ENCODE measurements at places on chromosomes 11 and 22.

DNA sequence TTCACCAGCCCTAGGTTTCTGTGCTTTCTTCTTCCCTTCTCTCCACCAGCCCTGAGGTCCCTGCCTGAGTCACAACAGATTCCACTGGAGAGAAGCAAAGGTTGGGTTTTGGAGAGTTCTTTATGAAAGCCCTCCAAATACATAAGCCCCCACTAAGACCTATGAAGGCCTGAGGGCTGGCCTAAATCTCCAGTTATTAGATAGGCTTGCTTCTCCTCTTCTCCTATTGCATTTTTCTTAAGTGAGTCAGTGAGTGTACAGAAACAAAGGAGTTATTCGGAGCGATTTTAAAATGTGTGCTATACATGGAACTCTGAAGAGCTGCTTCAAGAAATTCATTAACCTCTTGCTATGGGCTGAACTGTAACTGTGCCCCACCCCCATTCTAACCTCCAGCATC is 1057.3 kb downstream of the OPCML start:
- DNase-seq, result no peak

- DNase-seq, result no peak
These were observed 88.4 kb downstream of the SLC1A2 start for GRCh38 chr11:35330931-35331330.

GRCh38 chr22:36232715-36233401 is 6.5 kb downstream of the APOL2 start:
- no peak for DNase-seq

DNA sequence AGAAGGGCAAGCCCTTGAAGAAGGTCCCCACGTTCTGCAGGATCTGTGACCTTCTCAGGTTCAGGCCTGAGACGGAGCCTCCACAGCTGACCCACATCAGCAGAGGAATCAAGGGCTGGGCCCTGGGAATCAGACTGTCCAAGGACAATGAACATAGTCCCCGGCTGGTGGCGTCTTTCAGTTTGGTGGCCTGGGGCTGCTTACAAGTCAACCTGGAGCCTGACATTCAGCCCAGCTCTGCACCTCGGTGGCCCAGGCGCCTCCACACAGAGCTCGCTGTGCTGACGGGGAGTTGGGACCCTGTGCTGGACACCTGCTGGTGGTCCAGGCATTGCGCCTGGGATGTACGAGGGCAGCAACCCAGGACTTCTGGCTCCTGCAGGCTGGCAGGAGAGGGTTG is 523.5 kb downstream of the TBC1D22A start:
- DNase-seq, result no peak

DNA sequence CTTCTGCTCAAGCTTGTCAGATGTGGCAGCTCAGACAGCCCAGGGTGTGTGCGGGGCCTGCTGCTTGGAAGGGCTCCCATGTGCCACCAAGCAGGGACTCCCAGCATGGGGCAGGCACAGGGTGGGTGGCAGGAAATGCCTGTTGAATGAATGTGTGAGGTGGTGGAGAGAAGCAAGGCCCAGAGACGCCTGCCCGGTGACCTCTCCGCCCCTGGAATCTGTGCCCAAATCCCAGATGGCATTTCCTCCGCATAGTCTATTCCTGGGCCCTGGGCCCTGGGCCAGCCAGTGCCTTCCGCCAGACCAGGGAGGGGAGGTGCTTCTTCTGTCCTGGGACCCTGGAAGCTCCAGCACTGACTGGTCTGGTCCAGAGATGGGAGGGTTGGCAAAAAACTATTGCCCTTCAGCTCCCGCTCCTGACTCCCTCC is 3.7 kb downstream of the CST6 start:
- DNase-seq, result peak; percentile 37

DNA sequence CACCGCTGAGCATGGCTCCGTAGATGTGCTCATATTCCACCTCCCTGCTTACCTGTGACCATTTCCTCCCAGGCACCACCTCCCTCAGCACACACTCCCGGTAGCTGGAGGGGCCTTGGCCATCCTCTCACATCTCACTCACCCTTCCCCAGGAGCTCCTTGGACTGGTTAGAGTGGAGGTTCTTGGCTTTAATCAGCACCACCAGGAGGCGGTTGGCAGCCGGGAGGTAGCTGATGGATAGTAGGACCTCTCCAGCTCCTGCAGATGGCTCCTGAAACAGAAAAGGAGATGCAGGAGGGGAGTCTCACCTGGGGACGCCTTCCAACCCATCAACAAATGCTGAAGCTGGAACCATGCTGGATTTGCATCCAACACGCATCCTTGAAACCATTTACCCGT is 39.9 kb downstream of the SYT13 start:
- DNase-seq, result no peak

DNA sequence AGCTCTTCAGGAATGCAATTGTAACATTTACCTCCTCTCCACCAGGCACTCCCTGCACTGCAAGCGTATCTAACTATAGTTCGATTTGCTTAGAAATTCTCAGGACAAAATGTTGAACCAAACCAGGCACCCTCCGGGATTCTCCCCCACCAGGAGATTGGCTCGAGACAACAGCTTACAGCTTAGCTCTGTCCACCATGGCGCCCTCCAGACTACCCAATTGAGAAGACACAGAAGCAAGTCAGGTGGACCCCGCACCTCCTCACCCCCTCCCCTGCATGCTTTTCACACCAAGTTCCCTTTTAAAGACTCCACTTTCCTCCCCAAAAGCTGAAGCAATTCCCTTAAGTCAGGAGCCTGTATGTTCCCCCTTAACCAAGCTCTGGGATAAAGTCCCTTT is 34.7 kb upstream of the RFPL3 start:
- DNase-seq, result no peak

- DNase-seq, result no peak
These were observed 14.0 kb downstream of the FAM118A start for GRCh38 chr22:45323695-45324094.

DNA sequence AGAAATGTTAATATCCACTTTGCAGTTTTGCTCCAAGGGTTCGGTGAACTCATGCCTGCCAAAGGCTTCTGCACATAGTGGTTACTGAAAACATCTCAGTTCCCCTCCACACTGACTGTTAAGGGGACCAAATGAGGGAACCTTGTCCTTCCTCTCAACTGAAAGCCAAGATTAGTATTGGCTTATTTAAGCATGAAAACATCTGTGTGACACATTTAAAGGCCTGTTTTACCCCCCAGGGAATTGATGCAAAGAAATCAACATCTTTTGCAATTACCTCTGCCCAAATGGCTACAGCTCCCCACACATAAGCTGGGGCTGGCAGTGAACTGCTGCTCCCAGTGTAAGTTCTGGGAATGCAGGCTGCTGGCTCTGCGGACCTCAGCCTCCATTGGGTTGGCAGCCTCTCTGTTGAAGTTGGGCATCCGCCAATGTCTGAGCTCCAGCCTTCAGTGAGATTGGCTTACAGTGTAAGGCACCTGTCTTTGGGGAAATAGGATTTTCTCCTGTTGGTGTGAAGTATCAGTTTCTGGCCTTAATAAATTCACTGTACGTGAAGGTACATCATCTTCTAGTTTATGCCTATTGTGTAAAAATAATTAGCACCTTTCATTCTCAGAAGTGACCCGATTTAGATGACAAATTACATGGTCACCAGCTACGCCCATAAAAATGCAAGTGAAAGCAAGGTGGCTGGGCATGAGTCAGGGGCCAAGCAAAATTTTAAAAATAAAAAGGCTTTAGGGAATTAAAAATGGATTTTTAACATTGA is 213.4 kb upstream of the SYN3 start:
- no peak for DNase-seq

DNA sequence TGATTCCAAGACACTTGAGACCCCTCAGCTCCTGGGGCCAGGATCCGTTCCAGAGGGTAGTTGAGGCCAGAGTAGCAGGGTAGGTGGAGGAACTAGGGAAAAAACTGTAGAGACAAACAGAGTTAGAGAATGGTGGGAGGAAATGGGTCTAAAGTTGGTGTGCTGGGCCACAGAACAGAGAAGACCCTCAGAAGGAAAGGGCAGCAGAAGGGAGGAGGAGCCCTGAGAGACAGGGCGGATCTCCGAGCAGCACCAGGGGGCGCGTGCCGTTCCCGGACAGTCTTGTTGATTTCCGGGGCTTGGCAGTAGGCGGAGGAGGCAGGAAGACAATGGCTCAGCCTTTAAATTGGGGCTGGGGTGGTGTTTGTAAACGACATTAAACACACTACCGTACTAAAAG is 2.4 kb upstream of the CECR2 start:
- DNase-seq, result peak; percentile 68

GRCh38 chr11:120801801-120802689 is 221.9 kb upstream of the TBCEL start:
- peak; percentile 81 for DNase-seq

Measured in cardiac muscle cell (in vitro differentiated cells and primary cell).